ENCODE measurements at places on chromosomes 13 and 19. TPM values are rescaled to one million over a fixed set of nuclear protein-coding genes. Genes with fewer than 3 reads are reported as not detected.

Gene TLE6
- total RNA-seq: not detected

DNA sequence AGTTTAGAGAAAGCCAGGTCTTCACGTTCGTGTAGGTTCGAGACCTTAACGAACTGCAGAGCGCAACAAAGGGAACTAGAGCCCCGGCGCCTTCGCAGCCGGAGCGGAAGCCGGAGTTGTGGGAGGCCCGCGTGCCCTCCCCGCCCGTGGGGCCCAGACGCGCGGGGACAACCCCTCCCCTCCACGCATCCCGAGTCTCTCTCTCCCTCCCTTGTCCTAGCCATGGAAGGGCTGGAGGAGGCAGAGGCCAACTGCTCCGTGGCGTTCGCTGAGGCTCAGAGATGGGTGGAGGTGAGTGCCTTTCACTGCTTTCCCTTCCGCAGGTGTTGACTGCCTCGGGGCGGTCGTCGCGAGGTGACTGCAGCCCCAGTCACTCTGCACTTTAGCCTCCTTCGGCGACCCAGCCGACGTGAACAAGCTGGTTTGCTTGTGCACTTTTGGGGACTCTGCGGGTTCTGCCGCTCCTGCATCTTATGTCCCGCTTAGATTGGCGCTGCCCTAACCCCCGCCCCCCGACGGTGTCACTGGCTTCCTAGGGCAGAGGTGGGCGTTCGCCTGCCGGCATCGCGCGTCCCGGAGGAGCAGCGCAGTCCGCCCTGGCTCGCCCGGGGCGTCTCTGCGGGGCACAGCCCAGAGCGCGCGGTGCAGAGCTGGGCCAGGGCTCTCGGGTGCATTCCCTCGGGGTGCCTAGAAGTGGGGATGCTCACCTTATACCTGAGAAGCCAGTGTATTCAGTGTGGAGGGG, 478 bp downstream of the LMO7 start:
- peak; percentile 13 for DNase-seq

GRCh38 chr19:34497112-34497805, 15.7 kb downstream of the WTIP start:
- no peak for DNase-seq

Gene C1QTNF9
- total RNA-seq: 0.78 TPM

GRCh38 chr19:48798937-48799336, 11.9 kb downstream of the BCAT2 start:
- DNase-seq: no peak

- no peak for DNase-seq
Observed at GRCh38 chr19:16444269-16444600, 27.5 kb downstream of the EPS15L1 start.

Gene KLK4
- not detected for total RNA-seq

DNA sequence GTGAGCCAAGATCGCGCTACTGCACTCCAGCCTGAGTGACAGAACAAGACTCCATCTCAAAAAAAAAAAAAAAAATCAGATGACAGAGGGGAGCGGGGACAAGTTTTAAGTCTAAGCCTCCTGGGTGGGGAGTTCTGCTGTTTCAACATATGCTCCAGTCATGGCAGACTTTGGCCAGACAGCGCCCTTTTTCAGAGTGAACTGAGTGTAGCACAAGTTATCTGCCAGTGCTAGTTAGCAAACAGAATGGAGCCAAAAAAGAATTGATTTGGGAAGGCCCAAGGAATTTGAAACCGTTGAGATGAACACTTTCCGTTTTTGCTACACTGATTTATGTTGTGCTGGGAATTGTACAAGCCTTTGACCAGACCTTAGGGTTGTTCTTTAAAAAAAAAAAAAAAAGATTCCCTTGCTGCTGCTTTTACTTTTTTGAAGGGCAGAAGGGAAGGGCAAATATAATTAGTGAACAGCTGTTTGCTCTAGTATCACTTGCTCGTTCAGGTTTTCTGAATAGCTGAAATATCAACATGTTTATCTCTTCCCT, 5.7 kb downstream of the ACTN4 start:
- DNase-seq: peak; percentile 81

DNA sequence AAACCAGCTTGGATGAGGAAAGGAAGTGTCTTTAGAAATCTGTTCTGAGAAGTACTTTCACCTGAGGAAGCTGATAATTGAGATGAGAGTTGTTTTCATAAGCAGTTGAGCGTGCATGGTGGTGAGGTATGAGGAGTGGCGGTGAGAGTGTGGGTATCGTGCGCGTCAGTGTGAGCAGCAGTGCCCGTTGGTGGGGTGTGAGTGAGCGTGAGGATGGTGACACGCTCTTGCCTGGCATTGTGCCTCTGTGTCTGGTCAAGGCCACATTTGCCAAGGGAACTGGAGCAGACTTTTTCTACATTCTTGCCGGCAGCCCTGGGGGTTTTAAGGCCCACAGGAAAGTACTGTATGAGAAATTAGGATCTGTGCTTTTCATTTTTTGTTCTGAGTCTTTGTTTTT, 36.5 kb upstream of the TEX29 start:
- DNase-seq: peak; percentile 57

Gene KIRREL2
- 75.5 TPM for total RNA-seq

DNA sequence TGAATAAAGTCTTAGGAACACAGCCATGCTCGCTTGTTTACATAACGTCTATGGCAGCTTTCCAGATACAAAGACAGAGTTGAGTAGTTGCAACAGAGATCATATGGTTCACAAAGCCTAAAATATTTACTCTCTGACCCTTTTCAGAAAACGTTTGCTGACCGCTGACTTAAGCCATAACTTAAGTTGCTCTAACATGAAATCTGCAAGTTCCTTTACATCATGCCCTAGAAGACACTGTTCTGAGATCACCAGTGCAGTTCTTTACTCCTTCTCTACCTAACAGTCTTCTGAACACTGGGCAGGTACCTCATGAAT, 166.4 kb downstream of the DCLK1 start:
- no peak for DNase-seq

DNA sequence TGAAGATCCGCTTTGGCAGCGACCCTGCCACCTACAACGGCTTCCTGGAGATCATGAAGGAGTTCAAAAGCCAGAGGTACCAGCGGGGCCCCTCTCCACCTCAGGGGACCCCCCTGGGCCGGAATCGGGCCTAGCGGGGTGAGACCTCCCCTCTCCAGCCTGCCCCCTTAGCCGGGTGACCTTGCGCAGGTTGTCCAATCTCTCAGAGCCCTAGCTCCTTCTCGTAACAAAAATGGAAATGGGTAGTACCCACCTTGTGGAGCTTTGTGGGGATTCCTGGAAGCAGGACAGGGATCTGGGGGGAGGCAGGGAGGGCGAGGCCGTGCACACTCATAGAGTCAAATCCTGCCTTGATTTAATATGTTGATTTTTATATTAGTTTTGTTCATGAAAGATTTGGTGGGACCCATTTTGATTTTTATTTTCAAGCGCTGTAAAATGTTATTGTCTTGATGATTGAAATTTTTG, 658 bp downstream of the SIN3B start:
- DNase-seq: no peak

Gene CD22
- total RNA-seq: 3.0 TPM

DNA sequence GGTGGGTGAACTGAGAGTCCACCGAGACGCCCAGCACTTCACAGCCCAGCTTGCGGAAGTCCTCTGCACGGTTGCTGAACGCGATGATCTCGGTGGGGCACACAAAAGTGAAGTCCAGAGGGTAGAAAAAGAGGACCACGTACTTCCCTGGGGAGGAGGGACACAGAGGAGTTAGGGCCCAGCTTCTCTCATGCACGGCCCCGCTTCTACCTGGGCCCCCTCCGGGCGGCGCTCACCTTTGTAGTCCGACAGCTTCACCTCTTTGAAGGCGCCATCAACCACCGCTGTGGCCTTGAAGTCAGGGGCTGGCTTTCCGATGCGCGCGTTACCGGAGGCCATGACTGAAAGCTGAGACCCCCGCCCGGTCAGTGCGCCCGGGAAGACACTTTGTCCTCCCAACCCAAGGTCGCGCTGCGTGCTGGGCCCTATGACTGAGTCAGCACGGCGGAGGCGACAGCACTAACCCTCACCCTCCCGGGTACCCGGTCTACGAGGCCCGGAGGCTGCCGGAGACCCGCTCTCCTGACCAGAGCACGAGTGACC, 606 bp downstream of the PRDX2 start:
- peak; percentile 58 for DNase-seq

Gene SHANK1
- total RNA-seq: 0.26 TPM

DNA sequence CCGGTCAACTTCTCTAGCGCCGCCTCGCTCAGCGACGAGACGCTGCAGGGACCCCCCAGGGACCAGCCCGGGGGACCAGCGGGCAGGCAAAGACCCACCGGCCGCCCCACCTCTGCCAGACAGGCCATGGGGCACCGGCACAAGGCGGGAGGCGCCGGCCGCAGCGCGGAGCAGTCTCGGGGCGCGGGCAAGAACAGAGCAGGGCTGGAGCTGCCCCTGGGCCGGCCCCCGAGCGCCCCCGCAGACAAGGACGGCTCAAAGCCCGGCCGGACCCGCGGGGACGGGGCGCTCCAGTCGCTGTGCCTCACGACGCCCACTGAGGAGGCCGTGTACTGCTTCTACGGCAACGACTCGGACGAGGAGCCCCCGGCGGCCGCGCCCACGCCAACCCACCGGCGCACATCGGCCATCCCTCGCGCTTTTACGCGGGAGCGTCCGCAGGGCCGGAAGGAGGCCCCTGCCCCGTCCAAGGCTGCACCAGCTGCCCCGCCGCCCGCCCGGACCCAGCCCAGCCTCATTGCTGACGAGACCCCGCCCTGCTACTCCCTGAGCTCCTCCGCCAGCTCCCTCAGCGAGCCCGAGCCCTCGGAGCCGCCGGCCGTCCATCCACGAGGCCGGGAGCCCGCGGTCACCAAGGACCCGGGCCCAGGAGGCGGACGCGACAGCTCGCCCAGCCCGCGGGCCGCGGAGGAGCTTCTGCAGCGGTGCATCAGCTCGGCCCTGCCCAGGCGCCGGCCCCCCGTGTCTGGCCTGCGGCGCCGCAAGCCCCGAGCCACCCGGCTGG, 11.3 kb downstream of the C19orf25 start:
- DNase-seq: no peak

GRCh38 chr19:35000338-35000646, 169 bp downstream of the GRAMD1A start:
- DNase-seq: no peak

Gene CCDC61
- 14.5 TPM for total RNA-seq

- no peak for DNase-seq
Observed at GRCh38 chr19:39533003-39533512, 406 bp upstream of the EID2B start.

- no peak for DNase-seq
Observed at GRCh38 chr19:8333767-8334457, 9.2 kb downstream of the KANK3 start.

GRCh38 chr13:113857531-113858195, 6.2 kb downstream of the GAS6 start:
- DNase-seq: no peak

DNA sequence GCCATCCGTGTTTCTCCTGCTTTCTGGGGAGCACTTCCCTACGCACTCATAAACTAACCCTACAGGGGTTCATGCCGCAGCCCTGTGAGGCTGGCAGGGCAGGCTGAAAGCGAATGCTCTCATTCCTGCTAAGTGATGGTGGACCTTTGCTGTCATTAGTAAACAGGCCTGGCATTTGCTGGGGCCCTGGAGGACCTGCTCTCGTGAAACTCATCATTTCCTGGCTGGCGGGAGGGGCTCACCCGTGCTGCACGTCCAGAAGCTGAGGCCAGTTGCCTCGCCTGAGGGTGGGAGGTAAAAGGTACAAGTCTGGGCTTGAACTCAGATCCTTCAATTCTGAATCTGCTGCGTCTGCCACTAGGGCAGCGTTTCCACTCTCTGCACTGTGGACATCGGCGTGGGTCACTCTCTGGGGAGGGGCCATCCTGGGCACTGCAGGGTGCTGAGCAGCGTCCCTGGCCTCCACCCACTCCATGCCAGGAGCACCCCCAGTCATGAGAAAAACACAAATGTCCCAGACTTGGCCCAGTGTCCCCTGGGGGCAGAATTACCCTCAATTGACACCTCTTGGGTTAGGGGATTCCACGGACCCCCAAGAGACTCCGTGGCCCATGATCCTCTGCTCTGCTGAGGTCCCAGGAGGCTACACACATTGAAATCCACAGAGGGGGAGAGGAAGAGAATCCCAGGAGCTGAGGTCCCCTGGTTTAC, 7.0 kb downstream of the MOB3A start:
- no peak for DNase-seq

DNA sequence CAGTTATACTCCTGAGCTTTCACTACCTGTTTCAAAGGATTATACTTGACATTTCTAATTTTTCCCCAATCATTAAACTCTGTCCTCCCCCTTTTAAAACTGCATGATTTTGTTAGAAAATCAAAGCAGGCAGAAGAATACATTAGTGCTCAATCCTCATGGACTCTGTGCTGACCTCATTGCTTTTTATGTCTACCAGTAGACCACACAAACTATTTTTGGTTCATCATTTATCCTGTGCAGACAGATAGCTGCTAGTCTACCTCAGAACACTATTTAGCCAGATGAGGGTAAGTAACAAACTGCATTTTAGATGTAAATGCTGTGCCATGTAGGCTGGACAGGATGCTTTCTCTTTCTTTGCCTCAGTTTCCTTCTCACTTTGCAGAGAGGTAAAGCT, 235.9 kb downstream of the DCT start:
- DNase-seq: no peak

GRCh38 chr13:73481886-73482445, 423.2 kb downstream of the KLF5 start:
- no peak for DNase-seq

DNA sequence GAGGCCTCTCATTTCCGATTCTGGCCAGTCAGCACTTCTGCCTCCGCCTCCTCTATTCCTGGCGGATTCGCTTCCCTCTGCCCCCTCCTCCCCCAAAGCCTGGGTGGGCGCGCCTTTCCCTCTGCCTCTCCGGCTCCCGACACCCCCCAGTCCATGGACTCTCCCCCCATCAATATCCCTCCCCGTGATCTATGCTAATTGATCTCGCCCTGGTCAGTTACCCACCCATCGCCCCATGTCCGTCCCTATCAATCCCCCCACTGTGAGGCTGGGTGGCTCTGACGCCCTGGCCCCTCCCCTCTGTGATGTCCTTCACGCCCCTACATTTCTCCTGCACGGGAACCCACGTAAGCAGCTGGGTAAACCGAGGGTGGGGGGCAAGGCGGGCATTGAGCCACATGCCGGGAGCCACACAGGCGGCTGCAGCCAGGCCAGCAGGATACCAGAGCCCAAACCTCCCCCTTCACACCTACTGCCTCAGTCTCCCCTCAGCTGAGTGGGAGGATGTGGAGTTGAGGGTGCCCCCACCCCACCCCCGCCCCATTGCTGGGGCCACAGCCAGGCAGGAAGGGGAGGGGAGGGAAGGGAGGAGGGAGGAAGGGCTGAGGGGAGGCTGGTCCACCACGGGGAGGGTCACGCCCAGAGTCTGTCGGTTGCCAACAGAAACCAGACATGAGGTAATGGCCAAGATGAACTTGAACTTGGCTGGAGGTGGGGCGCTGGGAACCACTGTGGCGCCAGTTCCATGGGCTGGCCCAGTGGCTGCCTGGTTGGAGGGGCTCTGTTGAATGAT, 21.0 kb downstream of the SMIM24 start:
- DNase-seq: peak; percentile 90
